CD4-positive, alpha-beta T cell (primary cell): ENCODE measurements at places on chromosomes 5 and 9.

- no peak for DNase-seq
Measured at GRCh38 chr5:69416180-69416579, 1.3 kb downstream of the MARVELD2 start.

DNA sequence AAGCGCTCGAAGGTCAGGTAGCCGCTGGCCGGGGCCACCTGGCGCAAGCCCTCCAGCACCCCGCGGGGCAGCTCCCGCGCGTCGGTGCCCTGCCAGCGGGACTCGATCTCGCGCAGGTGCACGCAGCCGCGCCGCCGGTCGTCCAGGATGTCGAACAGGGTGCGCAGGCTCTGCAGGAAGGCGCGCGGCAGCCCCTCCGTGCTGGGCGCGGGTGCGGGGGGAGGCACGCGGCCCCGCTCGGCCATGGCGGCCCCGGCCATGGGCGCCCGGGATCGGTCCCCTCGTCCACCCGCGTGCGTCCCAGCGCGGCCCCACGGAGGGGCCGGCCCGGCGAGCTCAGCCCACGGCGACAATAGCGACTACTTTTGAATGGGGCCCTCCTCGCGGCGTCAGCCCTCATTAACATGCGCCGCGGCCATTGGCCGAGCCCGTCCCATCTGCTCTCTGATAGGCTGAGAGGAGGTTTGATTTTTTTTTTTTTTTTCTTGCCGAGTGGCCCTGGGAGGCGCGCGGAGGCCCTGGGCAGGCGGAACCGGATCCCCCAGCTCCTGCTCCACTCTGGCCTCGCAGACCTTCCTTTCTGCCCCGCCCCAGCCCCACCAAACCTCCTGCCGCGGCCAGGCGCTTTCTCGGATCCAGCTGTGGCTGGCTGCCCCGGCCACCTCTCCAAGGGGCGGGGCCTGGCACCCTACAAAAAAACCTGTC is at the start of gene SAPCD2:
Gene SAPCD2 (minus strand): TSS at position 357 of the 705 bp plus-strand sequence. CDS start 97 bp downstream, at position 260.
- DNase-seq, result peak; percentile 79

GRCh38 chr5:97101189-97101910 is 41.1 kb downstream of the LIX1 start:
- no peak for DNase-seq

- DNase-seq, result no peak
Measured at GRCh38 chr5:101677961-101678360, 618.1 kb downstream of the SLCO4C1 start.

- no peak for DNase-seq
Measured at GRCh38 chr9:123925161-123925560, 4.8 kb downstream of the DENND1A start.

DNA sequence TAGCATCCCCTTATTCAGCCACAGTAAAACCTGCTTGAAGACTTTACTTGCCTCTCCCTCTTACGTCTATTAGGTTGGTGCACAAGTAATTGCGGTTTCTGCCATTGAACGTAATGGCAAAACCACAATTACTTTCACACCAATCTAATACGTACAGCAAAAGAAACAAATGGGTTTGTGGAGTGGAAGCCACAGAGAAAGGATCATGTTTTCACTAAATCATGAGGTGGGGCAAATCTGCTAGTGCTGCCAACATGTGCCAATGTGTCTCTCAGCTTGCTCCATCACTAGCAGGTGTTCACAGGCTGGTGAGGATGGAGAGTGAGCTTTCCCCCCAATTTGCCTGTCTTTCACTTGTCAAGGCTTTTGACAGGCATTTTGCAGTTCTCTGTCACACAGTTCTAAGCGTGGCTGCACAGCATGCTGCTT is 15.9 kb downstream of the DMAC1 start:
- no peak for DNase-seq

DNA sequence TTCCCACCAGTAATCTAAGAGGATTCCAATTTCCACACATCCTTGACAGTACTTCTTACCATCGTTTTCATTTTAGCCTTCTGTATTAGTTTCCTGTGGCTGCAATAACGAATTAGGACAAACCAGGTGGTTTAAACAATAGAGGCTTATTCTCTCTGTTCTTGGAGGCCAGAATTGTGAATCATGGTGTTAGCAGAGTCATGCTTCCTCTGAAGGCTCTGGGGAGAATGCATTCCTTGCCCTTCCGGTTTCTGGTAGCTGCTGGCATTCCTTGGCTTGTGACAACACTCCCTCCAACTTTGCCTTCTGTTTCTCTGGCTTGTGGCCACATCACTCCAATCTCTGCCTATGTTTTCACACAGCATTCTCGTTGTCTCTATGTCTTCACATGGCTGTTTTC is 23.5 kb downstream of the RIGI start:
- no peak for DNase-seq

GRCh38 chr5:3886524-3887451 is 291.2 kb downstream of the IRX1 start:
- no peak for DNase-seq

GRCh38 chr9:136090768-136091581 is 4.1 kb downstream of the NACC2 start:
- DNase-seq, result no peak

DNA sequence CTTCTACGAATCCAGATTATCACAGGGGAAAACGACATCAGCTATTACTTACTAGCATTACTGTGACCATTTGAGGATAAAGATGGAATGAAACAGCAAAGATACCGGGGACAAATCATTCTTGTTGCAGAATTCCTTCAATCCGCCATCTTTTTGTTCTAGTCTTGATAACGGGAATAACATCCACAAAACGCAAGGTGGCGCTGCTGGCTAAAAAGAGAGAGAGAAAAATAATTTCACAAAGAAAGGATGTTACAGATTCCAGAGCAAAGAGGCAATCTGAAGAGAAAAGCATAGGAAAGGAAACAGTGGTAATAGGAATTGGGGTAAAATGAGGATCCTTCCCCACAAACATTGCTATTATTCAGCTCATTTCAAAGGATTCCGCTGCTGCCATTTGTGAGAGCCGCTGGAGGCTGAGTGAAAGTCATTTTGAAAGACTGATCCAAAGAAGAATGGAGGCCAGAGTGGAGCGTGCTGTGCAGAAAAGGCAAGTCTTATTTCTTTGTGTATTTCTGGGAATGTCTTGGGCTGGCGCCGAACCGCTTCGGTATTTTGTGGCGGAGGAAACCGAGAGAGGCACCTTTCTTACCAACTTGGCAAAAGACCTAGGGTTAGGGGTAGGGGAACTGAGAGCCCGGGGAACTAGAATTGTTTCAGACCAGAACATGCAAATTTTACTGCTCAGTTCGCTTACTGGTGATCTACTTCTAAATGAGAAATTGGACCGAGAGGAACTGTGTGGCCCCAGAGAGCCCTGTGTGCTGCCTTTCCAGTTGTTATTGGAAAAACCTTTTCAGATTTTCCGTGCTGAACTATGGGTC is at the start of gene PCDHB7:
Gene PCDHB7 (plus strand): TSS at position 264 of the 824 bp plus-strand sequence. CDS start 192 bp downstream, at position 456.
- DNase-seq, result no peak

- DNase-seq, result no peak
Measured at GRCh38 chr5:55888205-55888604, 37.0 kb downstream of the IL31RA start.

DNA sequence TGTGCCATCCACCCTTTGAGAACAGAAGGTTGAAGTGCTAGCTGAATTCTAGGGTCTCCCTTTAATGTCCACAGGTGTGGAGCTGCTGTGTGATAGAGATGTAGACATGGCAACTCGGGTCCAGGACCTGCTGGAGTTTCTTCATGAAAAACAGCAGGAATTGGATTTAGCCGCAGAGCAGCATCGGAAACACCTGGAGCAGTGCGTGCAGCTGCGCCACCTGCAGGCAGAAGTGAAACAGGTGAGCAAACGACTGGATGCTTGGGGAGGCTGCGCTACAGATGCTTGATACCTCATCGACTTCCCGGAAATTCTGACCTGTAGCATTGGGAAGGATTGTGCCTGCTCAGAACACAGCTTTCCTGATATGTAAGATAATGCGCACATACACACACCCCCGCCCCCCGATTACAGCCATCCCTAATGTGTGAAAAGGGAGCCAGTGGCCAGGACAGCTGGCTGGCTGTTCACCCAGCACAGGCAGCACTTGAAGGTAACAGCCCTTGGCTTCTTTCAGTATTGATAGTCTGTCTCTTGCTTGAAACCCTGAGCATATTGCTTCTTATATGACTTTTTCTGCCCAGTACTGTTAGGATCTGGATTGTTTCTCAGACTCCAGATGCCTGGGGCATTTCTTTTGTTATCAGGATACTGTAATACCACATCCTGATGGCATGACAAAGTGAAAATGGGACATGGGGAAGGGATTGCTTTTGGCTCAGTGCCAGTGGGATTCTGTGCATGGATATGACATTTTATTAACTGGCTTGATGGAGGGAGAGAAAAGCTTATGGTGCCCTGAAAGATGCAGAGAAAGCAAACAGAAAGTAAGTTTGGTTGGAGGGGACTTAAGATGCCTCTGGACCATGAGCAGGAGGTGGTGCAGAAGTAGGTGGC is 216.8 kb upstream of the OTULINL start:
- DNase-seq, result no peak

GRCh38 chr9:112819635-112820496 is 69.3 kb downstream of the SNX30 start:
- no peak for DNase-seq

GRCh38 chr5:140420226-140420570 is 18.6 kb downstream of the ANKHD1 start:
- no peak for DNase-seq

DNA sequence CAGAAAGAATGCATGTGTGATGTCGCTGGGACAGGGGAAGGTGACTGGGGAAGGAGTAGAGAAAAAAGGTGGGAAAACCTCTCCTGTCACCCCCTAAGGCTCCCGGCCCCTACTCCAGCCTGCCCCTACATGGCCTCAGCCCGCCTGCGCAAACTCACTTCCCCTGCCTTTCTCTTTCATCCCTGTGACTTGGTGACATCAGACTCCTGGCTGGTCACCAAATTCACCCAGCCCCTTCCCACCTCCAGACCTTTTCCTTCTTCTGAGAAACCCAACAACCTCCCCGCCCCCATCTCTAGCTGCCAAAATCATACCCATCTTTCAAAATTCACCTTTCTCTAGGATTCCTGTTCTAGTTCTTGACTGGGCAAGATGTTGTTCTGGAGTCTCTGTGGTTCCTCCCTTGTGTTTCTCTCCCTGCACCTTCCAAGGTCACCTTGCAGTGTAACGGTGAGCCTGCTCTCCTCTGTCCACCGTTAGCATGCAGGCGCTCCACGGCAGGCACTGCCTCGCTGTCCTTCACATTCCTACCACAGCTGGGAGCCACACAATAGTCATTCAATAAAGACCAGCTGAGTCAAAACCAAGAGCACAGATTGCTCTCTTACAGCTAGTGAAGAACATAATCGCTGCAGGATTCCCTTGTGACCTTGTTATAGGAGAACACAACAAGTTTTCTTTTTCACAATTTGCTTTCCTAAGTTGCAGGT is 134.5 kb downstream of the FANCC start:
- DNase-seq, result no peak

DNA sequence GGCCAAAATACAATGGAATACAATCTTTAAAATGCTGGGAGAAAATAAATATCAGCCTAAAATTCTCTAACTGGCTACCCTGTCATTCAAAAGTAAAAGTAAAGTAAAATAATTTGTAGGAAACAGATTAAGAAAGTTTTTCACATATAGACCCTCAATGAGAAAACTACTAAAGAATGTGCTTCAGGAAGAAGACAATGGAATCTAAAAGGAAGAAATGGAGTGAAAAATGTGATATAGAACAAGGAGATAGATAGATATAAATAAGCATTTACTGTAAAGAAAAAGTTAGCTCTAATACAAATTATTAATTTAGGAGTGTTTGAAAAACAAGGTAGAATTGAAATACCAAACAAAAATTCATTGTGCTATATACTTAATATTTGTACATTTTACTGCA is 368.6 kb upstream of the MPDZ start:
- DNase-seq, result no peak
